ENCODE measurements at places on chromosomes 12 and 14.
A peak's percentile ranks its signal among the peaks of the same experiment; 100 is the strongest.

DNA sequence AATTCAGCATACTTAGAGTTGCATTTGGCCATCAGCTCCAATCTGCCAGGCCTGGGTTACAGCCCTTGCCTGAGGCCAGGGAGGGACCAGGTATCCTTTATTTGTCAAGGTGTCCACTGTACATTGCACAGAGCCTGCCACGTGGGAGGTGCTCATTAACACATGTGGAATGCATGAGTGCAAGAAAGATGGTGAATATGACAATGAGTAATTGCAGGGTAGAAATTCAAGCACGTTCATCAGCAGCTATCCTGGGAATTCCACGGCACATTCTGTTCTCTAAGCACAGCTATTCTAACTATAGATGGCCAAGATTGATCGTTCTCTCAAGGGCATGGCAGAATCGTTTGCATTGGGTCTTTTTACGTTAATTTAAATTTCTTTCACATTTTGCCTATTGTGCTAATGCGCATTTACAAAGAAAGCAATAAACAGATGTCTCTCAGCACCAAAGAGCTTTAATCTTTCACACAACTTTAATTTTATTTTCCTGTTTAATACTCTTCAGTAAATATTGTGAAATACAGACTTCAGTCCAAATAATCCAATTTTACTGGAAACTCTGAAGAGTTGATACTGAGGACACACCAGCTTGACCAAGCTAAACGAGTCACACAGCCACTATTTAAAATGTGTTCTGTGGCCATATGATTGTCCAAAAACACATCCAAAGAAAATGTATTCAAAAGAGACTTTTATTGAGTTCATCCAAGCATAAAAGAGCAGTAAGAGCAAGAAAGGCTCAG is 1025.7 kb upstream of the TMEM132C start:
- no peak for DNase-seq

GRCh38 chr14:78983126-78983525 is 813.0 kb downstream of the NRXN3 start:
- DNase-seq: no peak

- no peak for DNase-seq
These were observed 235.8 kb upstream of the TMTC1 start for GRCh38 chr12:30019366-30020140.

- no peak for DNase-seq
These were observed 18.4 kb downstream of the POU6F1 start for GRCh38 chr12:51199366-51199945.

GRCh38 chr12:89070603-89071002 is 281.7 kb downstream of the DUSP6 start:
- no peak for DNase-seq

GRCh38 chr12:124463341-124463921 is 104.0 kb downstream of the NCOR2 start:
- DNase-seq: no peak

GRCh38 chr14:24100197-24100981 is 6.3 kb downstream of the PCK2 start:
- DNase-seq: no peak

- peak; percentile 49 for DNase-seq
These were observed at the start of gene FAIM2 for GRCh38 chr12:49903700-49904423. Gene FAIM2 (minus strand): TSS chr12:49903900. CDS start chr12:49903792, 108 bp downstream.

Data from stimulated activated CD4-positive, alpha-beta T cell treated with anti-CD3 and anti-CD28 coated beads, Interleukin-4, amount 100 ng/mL, for 1 hour (primary cell).